EL (cell line): ENCODE measurements at places on chromosomes 3 and 15.

DNA sequence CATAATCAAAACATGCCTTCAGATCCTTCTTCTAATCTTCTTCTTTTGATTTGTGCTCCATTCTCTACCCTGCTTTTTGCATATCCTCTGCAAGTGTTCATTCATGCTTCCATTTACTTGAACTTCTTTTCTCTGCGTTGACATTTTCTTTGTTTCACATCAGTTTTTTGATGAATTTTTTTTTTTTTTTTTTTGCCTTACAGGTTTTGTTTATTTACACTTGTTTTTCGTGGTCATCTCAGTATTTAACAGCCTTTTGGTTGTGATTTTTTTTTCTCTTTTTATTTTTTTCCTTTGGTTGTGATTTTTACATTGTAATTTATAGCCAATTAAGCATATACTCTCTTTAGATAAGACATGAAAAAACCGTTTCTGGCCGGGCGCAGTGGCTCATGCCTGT, 11.8 kb upstream of the SHQ1 start:
- no peak for DNase-seq

DNA sequence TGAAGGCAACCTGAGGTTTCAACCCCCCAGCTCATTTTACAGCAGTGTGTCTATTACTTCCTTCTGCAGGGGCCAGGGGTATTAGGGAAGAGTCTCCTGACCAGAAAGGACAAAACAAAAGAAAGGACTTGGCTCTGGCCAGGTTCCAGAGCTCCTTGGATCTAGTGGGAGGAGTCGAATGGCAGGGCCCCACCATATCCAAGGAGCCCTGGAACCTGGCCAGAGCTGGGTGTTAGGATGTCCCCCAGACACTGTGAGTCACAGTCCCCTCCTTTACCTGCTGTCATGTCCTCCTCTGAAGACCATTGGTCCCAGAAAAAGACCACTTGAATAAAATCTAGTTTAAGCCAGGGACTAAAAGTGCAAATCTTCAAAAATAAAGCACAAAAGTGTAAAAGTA, 113.2 kb downstream of the EEFSEC start:
- peak; percentile 22 for DNase-seq

- no peak for DNase-seq
Observed at GRCh38 chr15:61032600-61033286, 196.4 kb downstream of the RORA start.

DNA sequence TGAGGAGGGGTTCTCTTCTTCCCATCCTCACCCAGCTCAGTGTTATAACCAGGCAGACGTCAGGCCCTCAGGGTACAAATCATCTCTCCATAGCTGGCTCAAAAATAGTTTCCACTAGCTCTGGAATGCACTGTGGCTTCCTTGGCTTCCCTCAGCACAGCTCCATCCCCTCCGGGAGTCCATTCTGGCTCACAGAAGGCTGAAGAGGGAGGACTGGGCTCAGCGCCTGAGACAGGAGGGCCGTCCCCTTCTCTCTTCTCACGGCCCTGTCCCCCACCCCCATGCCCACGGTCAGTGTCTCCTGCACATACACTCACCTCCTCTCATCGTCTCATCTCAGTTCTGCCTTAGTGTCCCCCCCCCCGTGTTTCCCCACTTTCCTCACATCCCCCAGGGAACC, 50.1 kb downstream of the UMPS start:
- DNase-seq: peak; percentile 90

DNA sequence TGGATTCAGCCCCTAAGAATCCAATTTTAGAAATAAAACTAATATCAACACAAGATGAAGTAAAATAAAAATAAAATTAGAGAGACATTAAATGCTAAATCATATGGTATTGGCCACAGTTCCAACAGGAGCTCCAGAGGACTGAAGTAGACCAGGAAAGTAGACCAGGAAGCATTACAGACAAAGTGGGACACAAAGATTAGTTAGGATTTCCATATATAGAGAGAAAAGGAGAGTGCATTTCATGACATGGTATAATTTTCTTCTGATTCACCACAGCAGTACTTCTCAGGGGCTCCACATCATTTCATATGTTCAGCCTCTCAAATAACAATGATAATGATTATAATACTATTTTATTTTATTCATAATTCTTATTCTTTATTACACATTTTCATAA, 18.3 kb downstream of the FGF7 start:
- DNase-seq: no peak

- DNase-seq: no peak
Observed at GRCh38 chr15:55829826-55830225, 86.9 kb upstream of the PRTG start.

DNA sequence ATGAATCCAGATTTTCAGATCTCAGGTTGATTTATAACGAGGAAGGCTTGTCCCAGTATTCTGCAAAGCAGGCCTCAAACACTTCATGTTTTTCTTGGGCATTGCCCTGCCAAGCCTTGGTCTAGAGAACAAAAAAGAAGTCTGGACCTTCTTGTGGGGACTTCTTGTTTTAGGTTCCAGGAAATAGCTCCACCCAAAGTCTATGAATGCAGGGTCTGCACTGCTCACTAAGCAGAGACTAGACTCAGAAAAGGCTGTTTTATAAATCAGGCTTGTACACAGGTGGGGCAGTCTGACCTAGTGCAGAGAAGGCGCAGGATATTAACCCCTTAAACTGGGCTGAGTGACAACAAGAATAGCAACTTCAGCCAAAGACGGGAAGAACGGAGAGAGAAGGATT, 44.3 kb downstream of the GLB1 start:
- DNase-seq: no peak

DNA sequence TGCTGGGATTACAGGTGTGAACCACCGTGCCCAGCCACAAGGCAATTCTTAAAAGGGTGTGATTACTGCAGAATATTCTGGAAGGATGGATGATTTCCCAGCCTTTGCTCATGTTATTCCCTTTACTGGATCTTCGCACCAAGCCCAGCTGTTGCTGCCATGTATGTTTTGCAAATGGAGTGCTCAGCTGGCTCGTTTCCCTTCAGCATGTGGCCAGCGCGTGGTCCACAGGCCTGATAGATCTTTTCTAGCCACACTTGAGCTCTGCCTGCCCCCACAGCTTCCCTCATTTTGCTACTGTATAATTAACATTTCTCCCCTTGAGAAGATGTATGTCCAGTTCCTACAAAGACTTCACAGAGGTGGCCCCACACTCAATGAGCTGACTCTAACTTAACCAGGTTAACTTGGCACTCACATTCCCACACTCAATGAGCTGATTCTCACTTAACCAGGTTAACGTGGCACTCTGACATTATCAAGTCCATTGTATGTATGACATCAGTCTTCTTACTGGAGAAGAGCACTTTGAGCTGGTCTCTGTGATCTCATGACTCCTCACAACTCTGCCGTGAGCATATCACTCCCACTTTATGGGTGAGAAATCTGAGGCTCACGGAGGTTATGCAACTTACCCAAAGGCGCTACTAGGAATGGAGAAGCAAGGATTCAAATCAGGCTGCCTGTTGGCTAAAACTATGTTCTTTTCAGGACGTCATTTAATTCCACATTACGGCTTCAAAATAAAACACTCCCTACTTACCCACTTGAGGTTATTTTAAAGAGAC, 49.2 kb downstream of the TM4SF4 start:
- DNase-seq: no peak
